SJSA1 (cell line): ENCODE measurements at places on chromosomes 2 and 18. TPM values are rescaled to one million over a fixed set of nuclear protein-coding genes. Genes with fewer than 3 reads are reported as not detected.

- no peaks in the 10 kb centered on the region for H3K36me3 ChIP-seq
- H3K4me3 ChIP-seq, result no peak overlapping the region
- H3K27ac ChIP-seq, result no peak overlapping the region
- H3K27me3 ChIP-seq, result no peaks in the 10 kb centered on the region
Observed at GRCh38 chr2:99852376-99852934, 289.9 kb downstream of the AFF3 start.

DNA sequence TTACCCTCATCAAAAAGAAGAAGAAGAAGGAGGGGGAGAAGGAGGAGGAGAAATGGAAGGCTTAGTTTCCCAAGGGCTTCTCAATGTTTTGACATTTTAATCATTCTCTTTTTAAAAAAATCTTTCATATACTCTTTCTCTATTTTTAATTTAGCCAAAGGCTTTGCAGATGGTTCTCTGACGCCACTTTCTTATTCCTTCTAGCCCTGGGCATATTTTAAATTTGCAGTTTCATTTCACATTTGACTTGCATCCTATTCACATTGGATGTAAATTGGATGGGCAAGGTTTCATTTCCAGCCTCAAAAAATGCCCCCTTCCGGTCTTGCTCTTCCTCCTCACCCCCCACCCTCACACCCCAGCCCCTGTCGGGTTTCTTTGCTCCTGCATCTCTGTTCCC is 29.8 kb downstream of the MAL start:
- H3K4me3 ChIP-seq, result no peak overlapping the region
- H3K4me1 ChIP-seq, result no peaks in the 10 kb centered on the region
- no peaks in the 10 kb centered on the region for H3K36me3 ChIP-seq

The TP53I3 gene
- 8.1 and 19.6 TPM in 2 replicates for total RNA-seq

GRCh38 chr2:68292108-68292710 is 27.5 kb downstream of the CNRIP1 start:
- no peak overlapping the region for H3K4me3 ChIP-seq
- no peaks in the 10 kb centered on the region for H3K4me1 ChIP-seq
- no peak for DNase-seq
- no peaks in the 10 kb centered on the region for H3K27me3 ChIP-seq
- H3K36me3 ChIP-seq, result no peaks in the 10 kb centered on the region

DNA sequence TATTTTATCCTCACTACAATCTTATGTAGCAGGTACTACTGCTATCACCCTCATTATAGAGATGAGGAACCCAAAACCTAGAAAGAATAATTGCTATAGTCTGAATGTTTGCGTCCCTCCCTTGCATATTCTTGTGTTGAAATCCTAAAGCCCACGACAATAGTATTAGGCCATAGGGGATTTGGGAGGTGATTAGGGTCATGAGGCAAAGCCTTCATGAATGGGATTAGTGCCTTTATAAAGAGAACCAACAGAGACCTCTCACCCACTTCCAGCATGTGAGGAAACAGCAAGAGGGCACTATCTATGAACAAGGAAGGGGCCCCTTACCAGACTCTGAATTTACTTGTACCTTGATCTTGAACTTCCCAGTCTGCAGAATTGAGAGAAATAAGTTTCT is 500.3 kb upstream of the FAM98A start:
- DNase-seq, result no peak
- peaks cover 22% of the 10 kb centered on the region for H3K4me1 ChIP-seq
- no peak overlapping the region for H3K27ac ChIP-seq
- no peaks in the 10 kb centered on the region for H3K27me3 ChIP-seq
- no peak overlapping the region for H3K4me3 ChIP-seq
- H3K36me3 ChIP-seq, result no peaks in the 10 kb centered on the region
